ENCODE measurements at places on chromosomes 3 and 15. TPM values are rescaled to one million over a fixed set of nuclear protein-coding genes. Genes with fewer than 3 reads are reported as not detected.

The NUSAP1 gene
- 2.0 TPM for total RNA-seq

The TNFSF10 gene
- 21.9 TPM for total RNA-seq

The ANKRD34C gene
- total RNA-seq, result 1.3 TPM

The IGSF11 gene
- 0.45 TPM for total RNA-seq

The IGSF10 gene
- 1.2 TPM for total RNA-seq

The SERINC4 gene
- 0.32 TPM for total RNA-seq

The GJD2 gene
- not detected for total RNA-seq

The USP13 gene
- 117 TPM for total RNA-seq

The ZNF80 gene
- total RNA-seq, result not detected
